ENCODE measurements at places on chromosomes 1 and 21. TPM values are rescaled to one million over a fixed set of nuclear protein-coding genes. Genes with fewer than 3 reads are reported as not detected.

The TMEM54 gene
- total RNA-seq: 330 TPM

- DNase-seq: no peak
- peaks cover 59% of the 10 kb centered on the region for H3K4me1 ChIP-seq
- peak overlapping the region; percentile 91 for H3K4me3 ChIP-seq
- no peaks in the 10 kb centered on the region for H3K27me3 ChIP-seq
- H3K27ac ChIP-seq: peak overlapping the region; percentile 97
Observed at GRCh38 chr21:33643658-33644311, 1.5 kb downstream of the ITSN1 start.

GRCh38 chr1:213985209-213986019, 2.4 kb upstream of the PROX1 start:
- no peaks in the 10 kb centered on the region for H3K36me3 ChIP-seq
- H3K4me1 ChIP-seq: peaks cover 24% of the 10 kb centered on the region
- peak overlapping the region; percentile 24 for H3K4me3 ChIP-seq
- no peak overlapping the region for H3K27ac ChIP-seq

DNA sequence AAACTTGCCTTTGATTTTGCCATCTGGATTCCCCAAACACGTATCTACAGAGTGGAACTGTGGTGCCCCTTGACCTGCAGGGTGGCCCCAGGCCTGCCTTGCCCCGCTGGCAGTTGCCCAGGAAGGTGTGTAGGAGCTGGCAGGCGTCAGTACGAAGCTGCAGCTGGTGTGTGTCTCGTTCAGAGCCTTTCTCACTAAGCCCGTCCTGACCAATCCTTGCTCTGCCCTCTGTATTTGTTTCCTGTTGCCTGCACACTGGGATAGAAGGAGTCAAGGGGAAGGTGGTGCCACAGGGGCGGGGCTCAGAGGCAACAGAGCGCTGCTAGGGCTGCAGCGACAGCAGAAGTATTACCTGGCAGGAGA, 5.2 kb upstream of the VSIG8 start:
- peaks cover 25% of the 10 kb centered on the region for H3K4me1 ChIP-seq
- H3K27ac ChIP-seq: peak overlapping the region; percentile 74
- H3K27me3 ChIP-seq: peaks cover 8% of the 10 kb centered on the region
- peak; percentile 87 for DNase-seq

DNA sequence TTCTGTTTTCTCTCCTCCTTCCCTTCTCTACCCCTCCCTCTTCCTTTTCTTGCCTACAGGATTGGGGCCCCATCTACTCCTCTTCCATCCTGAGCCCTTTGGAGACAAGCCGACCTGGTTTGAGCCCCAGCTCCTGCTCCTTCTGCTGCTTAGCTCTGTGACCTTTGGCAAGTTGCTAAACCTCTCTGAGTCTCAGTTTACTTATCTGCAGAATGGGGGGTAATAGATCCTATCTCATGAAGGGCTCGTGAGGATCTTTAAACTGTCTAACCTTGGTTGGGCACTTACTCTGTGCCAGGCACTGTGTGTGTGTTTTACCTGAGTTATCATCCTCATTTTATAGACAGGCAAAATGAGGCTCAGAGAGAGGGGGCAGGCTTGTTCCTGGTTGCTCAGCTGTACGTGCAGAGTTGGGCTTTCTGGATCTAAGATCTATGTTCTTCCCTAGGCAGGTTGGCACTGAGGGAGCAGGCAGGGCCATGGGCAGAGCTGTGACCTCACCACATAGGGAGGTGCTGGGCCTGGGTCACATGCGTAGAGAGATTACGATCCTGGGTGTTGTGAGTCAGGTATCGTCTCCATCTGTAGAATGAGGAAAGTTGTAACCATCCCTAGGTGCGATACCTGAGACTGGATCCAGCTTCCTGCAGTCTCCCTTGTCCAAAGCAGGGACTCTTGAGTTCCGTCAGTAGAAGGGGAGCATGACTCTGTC, 58.5 kb downstream of the FOXO6 start:
- H3K27ac ChIP-seq: no peak overlapping the region
- H3K4me3 ChIP-seq: no peak overlapping the region
